Natural killer cell treated with Interleukin-12 subunit alpha and Interleukin-12 subunit beta and Interleukin-15 and Interleukin-18, amount 100 ng/mL, for 72 hours (primary cell): ENCODE measurements at places on chromosomes 4 and X. TPM values are rescaled to one million over a fixed set of nuclear protein-coding genes. Genes with fewer than 3 reads are reported as not detected.

GRCh38 chr4:875818-876423 lies 50.0 kb upstream of the CPLX1 start:
- DNase-seq: no peak

ENPEP gene
- total RNA-seq: 0.05 TPM

XAGE2 gene
- total RNA-seq: not detected

DNA sequence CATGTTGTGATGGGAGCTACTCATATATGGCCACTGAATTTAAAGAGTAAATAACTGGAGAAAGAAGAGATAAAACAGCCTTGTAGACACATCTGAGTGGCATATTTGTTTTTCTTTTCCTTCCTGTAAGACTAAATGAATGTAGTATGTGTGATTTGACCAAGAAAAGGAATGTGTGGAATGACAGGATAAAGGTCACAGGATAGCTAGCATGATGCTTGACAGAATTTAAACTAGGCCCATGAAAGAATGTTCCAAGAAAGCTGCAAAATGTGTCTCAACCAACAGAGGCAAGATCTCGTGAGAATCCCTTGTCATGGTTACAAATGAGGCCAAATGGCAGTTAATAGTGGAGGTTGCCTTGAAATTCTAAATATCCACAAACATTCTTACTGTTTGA lies 137.0 kb downstream of the KCNIP4 start:
- DNase-seq: no peak

- DNase-seq: no peak
Measured at GRCh38 chr4:163523791-163524365, 29.4 kb downstream of the TMA16 start.

PIR gene
- 4.9 TPM for total RNA-seq

DNA sequence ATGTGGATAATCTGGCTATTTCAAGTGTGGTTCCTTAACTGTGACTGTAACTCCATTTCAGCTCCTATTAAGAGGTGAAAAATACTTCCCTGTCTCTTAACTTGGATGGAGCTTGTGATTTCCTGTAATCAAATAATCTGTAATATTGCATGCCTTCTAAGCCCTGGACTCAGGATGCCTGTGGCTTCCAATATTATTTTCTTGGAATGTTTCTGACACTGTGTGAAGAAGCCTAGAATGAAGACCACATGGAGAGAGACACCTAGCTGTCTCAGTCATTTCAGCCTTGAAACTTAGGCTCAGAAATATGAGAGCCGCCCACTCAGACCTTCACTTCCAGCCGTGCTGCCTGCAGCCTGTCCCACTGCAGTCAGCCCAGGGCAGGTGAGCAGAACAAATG lies 544.3 kb downstream of the TRIML1 start:
- DNase-seq: no peak

DNA sequence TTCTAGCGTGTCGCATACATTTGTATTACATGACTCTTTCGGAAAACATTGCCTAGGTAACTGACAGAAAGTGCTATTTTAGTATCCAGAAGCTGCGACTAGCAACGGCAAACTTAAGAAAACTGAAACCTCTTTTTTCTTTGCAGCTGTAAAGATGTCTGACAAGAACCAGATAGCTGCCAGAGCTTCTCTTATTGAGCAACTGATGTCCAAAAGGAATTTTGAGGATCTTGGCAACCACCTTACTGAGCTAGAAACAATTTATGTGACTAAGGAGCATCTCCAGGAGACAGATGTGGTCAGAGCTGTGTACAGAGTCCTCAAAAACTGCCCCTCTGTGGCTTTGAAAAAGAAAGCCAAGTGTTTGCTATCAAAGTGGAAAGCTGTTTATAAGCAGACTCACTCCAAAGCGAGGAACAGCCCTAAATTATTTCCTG lies 9.4 kb downstream of the TCEANC start:
- no peak for DNase-seq

GRCh38 chr4:7987148-7987989 lies 47.7 kb upstream of the AFAP1 start:
- DNase-seq: peak; percentile 74

VSIG4 gene
- total RNA-seq: not detected

HTN1 gene
- total RNA-seq: not detected

SLC7A11 gene
- total RNA-seq: 7.6 TPM

GRCh38 chr4:3656416-3657356 lies 109.5 kb upstream of the ADRA2C start:
- DNase-seq: no peak

DNA sequence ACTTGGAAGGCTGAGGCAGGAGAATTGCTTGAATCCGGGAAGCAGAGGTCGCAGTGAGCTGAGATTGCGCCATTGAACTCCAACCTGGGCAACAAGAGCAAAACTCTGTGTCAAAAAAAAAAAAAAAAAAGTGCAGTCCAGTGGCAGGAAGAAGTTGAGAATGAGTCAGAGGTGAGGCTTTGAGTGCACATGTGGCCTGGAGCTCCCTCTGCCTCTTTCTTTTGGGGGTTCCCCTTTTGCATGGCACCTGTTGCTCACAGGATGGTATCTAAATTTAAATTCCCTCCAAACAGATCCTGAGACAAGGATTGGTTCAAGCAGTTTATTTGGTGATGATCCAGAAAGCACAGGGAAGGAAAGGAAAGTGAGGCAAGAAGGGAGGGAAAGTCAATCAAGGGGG lies 151.4 kb upstream of the STX18 start:
- no peak for DNase-seq

TLR10 gene
- total RNA-seq: not detected

DCK gene
- 19.9 TPM for total RNA-seq

HHIP gene
- total RNA-seq: not detected

QDPR gene
- 28.2 TPM for total RNA-seq

- DNase-seq: no peak
Measured at GRCh38 chr4:44438687-44439086, 9.9 kb downstream of the KCTD8 start.

CCSER1 gene
- total RNA-seq: not detected
